ENCODE measurements at places on chromosomes 4 and X. TPM values are rescaled to one million over a fixed set of nuclear protein-coding genes. Genes with fewer than 3 reads are reported as not detected.

GRCh38 chr4:7529368-7530080 is 94.8 kb upstream of the PSAPL1 start:
- no peak for DNase-seq

GRCh38 chr4:159328766-159329165 is 225.9 kb downstream of the RAPGEF2 start:
- no peak for DNase-seq

MAGEC3 gene
- total RNA-seq = not detected

DNA sequence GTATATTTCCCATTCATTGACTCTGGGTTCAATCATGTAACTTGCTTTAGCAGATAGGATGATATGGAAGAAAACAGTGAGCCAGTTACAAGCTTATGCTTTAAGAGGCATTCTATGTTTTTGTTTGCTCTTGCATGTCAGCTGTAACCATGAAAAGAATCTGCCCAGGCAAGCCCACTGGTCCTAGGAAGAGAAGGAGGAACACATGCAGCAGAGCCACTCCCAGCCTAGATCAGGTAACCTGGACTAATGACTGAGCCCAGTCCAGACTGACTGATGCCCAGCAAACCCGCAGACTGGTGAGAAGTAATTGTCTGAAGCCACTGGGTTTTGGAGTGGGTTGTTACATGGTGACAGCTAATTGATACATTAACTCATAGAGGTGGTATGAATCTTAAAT is 167.9 kb downstream of the COL4A6 start:
- DNase-seq = peak; percentile 46

Measured in ureter (tissue), 1 donor.